Caudate nucleus (tissue), 63 donors: ENCODE measurements at places on chromosomes 3 and 15.

DNA sequence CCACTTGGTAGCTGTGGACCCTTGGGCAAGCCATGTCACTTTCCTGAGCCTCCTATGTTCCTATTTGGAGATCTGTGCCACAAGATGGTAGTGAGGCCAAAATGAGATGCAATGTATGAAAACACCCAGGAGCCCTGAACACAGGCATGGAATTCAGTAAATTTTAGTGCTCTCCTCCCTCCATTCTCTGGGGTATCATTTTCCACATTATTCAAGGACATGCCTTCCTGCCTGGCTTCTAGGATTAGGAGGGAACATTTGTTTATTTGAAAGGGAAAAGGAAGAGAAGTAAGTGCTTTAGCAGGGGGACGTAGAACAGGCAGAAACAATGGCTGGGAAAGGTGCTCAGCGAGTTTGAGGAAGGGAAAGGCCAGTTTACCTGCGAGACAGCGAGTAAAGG, 98.8 kb downstream of the ATG7 start:
- no peak for DNase-seq

- no peak for DNase-seq
Measured at GRCh38 chr3:71752831-71753700, 589 bp upstream of the GPR27 start.

DNA sequence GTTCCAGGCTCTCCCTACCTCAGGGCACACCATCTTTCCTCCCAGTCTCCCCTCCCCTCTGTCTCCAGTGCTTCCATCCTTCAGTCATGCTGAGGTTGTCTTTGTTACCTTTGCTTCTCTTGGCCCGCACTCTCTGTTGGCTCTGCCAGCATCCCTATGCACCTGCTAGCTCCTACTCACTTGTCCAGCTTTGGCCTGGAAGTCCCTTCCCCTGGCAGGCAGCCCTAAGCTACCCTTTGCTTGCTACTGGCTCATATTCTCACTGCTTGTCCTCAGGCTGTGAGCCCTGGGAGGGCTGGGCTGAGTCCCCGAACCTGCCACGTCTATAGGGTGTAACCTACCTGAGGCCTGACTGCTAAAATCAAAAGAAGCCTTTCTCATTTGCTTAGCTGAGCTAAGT, 122.7 kb downstream of the PGPEP1L start:
- no peak for DNase-seq

GRCh38 chr3:149593418-149594160, 64.2 kb downstream of the WWTR1 start:
- no peak for DNase-seq

DNA sequence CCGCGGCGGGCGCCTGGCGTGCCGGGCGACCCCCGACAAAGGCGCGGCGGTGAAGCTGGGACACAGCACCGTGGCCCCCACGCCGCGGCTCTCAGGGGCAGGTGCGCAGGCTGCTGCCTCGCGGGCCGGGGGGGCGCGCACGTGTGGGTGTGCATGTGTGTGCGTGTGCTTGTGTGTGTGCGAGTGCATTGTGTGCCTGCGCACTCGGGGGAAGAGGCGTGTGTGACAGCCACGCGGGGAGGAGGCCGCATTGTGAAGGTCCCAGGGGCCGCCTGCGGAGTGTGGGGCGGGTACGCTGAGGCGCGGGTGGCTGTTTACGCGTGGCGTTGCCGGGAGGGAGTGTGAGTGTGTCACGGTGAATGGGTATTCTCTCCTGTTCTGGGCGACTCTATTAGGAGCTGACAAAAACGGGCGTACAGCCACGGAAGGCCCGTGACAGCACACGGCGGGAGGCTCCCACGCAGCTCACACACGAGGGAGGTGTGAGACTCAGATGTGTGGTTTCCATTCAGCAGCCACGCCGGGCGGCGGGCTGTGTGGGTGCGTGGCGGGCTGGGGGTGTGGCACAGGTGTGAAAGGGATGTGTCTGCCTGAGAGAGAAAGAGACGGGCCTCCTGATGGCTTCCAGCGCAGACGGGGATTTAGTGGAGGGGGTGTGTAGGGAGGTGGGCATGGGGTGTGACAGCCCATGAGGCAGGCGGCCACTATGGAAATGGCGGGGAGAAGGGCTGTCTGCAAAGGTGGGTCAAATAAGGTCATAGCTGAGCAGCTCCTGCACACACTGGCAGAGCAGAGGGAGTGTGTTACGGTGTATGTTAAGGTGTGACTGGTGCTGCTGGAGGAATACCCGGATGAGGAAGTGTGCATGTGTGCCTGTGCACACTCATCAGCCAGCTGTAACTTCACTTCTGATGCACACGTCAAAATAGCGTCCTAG, 750 bp downstream of the PODXL2 start:
- DNase-seq = no peak

DNA sequence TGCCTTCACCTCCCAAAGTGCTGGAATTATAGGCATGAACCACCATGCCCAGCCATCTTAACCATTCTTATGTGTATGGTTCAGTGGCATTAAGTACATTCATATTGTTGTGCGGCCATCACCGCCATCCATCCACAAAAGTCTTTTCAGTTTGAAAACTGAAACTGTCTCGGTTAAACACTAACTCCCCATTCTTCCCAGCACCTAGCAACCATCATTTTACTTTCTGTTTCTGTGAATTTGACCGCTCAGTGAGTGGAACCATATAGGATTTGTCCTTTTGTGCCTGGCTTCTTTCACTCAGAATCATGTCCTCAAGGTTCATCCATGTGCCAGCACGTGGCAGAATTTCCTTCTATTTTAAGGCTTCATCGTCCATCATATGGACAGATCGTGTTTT, 5.8 kb downstream of the MCM2 start:
- no peak for DNase-seq

GRCh38 chr15:89127054-89127702, 38.9 kb downstream of the ABHD2 start:
- no peak for DNase-seq

DNA sequence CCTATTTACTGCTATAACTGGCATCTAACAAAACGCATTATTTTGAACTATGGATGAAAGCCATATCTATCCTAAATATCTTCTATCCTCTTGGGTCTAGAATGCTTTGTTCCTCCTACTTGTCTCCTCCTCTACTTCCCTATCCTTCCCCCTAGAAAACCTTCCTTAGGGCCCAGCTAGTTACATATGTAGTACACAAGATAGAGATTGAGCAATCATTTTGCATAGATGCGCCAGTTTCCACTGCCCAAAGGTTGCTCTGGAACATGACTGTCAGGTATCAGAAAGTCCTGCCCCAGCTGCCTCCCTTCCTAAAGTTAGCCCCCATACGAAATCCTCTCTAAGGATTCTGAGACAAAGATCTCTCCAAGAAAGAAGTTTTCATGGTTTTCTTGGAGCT, 55.1 kb downstream of the GPR160 start:
- DNase-seq = no peak

DNA sequence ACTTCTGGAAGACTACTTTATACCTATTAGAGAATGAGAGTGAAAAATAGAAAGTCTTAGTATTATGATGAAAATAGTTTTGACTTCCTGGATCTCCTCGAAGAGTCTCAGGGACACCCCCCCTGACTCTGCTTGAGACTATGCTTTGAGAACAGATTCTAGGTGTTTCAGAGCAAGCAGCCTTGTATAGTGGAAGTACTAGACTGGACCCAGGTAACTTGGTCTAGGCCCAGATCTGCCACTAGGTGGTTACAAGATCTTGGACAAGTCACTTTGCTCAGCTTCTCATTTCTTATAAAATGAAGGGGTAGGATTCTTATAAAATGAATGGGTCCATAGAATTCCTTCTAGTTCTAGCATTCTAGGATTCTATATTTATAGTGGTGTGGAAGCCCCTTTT, 9.1 kb downstream of the ABHD5 start:
- no peak for DNase-seq

- no peak for DNase-seq
Measured at GRCh38 chr15:64247535-64247905, 84.7 kb upstream of the PPIB start.

- DNase-seq = no peak
Measured at GRCh38 chr3:117011687-117012250, 302.2 kb downstream of the TUSC7 start.

- DNase-seq = no peak
Measured at GRCh38 chr15:74180881-74181602, 7.5 kb downstream of the ISLR start.

DNA sequence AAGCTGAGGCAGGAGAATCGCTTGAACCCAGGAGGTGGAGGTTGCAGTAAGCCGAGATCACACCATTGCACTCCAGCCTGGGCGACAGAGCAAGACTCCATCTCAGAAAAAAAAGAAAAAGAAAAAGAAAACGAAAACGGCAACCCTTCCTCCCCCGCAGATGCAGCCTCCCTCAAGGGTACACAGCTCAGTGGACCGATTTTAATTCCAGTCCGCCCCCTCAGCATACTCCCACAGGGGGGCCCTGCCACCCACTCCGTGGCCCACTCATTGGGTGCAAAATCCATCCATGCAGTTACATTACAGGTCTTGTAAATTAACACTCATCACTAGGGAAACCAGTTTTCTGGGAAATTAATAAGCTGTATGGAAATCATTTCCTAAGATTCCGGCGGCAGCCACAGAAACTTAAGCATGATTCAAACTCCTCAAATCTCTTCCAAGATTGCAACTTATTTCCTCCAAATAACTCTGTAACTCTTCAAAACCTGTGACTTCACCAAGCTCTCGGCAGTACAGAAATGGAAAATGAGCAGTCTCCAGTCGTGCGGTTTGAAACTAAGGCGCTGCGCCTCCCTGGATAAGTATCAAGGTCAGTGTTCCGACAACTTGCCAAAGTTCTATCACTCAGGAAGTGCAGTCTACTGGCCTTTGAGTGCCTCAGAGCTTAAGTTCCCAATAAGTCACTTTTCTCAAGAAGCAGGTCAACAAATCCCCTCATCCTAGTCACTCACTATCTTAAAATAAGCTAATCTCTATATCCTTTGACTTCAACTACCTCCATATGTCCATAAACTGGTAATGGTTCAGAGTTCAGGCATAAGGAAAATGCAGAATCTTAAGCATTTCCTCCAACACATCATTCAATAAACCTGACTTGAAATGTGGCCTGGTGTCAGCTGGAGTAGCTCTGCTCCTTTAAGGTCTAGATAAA, 24.7 kb upstream of the KLHL6 start:
- no peak for DNase-seq

- no peak for DNase-seq
Measured at GRCh38 chr15:89822951-89823711, 8.5 kb upstream of the ANPEP start.

- DNase-seq = no peak
Measured at GRCh38 chr15:74032046-74032445, 37.5 kb downstream of the PML start.

DNA sequence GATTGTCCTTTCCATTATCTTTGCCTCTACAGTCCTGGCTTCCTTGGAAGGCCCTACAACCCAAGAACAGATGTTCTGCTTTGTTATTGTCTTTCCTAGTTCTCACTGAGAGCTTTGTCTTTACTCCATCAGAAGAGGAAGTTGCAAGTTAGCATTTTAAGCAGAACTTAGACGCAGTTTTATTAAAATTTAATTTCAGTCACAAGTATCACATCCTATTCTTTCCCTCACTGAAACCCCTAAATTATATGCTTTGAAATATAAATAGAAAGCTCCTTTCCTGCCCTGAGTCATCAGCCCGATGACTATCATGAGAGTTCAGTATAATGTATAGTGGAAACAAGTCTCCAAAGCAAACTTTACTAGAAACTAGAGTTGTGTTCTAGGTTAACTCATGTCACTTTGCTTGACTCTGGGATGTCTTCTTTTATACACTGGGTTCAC, 291.2 kb upstream of the RBMS3 start:
- DNase-seq = no peak

GRCh38 chr3:124784686-124785382, 54.6 kb downstream of the UMPS start:
- DNase-seq = no peak

GRCh38 chr3:31094048-31094447, 199.6 kb upstream of the GADL1 start:
- DNase-seq = no peak

DNA sequence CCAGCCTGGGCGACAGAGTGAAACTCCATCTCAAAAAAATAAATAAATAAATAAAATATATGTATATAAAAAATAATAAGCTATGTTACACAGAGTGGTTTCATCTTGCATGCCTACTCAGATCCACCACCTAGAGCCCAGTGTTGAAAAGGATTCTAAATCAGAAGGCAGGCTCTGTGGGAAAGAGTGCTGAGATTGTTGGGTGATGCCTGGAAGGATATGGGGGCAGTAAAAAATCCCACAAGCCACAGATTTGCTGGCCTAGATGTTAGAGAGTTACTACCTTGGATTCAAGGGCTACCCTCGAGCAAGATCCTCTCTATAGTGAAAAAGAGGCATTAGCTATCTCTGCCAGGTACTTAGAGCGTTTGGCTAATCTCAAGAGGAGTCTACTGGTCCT, 144.3 kb downstream of the STAC start:
- DNase-seq = no peak

GRCh38 chr3:52781741-52782140, 4.3 kb downstream of the ITIH1 start:
- DNase-seq = no peak

DNA sequence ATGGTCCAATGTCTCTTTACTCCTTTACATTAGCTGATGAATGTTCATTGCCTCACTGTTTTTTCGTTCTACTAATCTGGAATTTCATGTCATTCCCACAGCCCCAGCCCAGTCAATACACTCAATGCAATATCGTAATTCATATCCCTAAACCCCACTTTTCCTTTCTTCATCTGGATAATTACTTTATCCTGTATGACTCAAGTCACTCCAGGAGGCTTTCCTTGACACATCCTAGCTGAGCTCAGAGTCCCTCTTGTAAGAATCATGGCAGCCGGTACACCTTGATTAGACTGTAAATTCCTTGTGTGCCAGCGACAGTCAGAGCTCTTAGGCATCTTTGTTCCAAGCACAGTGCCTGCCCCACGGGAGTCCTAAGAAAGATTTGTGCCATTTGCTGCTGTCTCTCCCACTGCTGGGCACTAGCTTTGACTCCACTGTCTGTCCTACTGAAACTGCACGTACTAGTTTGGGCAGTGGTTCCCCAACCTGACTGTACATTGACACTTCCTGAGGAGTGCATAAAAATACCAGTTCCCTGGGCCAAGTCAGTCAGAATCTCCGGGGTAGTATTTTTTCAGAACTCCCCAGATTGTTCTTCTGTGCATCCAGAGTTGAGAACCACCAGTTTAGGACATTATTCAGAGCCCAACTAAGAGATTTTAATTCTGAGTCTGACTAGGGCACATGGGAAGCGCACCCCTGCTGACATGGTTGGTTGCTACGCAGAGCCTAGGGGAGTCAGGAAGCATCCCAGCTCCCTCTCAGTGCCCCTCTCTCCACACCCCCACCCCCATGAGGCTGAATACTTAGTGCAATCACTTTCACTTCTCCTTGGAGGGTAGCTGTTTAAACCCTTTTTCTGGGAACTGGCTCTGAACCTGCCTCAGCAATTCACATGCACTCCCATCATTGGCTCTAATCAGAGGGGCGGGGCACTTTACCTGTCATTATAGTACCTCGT, 19.5 kb upstream of the C3orf70 start:
- DNase-seq = no peak

- no peak for DNase-seq
Measured at GRCh38 chr15:45903283-45903682, 268.5 kb downstream of the SQOR start.

- no peak for DNase-seq
Measured at GRCh38 chr3:127124120-127124519, 68.8 kb upstream of the PRR23E start.

GRCh38 chr3:46478341-46478740, 13.6 kb upstream of the LTF start:
- no peak for DNase-seq
